ENCODE measurements at places on chromosomes 7 and 10.

DNA sequence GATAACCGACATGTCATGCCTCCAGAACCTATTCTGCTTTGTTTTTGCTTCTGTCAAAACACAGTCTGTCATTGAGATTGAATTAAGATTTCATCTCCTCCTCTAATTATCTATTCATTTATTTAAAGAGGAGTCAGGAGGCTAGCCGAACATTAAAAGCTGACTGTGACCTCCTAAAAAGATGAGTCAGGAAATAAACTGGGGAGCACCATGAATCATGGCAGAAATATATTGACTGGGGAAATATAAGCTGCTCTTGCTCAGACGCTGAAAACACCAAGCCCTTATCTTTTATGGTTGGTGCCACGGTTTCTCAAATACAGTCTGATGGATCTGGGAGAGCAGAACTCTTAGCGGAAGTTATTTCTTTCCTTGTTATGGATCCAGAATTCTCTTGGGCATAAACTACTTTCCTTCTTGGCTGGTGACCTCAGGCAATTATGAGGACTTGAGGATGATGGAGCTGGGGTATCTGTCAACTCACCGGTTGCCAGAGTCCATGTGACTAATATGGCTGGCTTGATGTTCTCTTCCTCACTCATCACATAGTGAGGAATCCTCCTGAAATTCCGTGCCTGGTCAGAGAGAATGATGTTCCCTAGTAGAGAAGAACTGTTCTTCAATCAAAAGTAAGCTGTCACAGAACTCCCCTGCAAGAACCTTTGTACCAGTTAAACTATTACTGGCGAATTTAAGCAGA is 307.6 kb upstream of the PHYHIPL start:
- DNase-seq: no peak

GRCh38 chr7:134328900-134329299 is 12.2 kb upstream of the SLC35B4 start:
- DNase-seq: no peak

- DNase-seq: no peak
Observed at GRCh38 chr7:29988424-29989256, 961 bp downstream of the SCRN1 start.

- no peak for DNase-seq
Observed at GRCh38 chr7:94087664-94088352, 83.7 kb upstream of the BET1 start.

- DNase-seq: no peak
Observed at GRCh38 chr10:74006269-74006668, 8.4 kb downstream of the VCL start.

DNA sequence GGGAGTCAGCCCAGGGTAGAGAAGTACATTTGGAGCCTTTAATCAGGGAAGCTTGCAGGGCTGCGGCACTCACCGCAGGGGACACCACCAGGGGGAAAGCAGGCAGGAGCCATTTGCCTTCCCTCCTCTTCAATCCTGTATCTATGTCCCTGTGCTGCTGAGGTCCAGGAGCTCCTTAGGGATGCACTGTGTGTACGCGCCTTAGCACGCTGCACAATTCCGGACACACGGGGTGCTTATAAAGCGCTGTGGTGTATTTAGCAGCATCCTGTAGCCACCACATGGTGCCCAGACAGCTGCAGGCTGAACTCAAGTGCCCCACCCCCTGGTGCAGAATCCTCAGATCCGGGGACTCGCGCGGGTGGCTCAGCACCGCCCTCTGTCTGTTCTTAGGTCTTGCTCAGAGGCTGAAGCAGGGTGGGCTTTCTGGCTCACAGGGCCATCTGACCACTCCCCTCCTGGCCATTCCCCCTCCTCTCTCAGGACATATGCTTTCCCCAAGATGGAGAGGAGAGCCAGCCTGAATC is 421.4 kb downstream of the SDK1 start:
- DNase-seq: no peak

DNA sequence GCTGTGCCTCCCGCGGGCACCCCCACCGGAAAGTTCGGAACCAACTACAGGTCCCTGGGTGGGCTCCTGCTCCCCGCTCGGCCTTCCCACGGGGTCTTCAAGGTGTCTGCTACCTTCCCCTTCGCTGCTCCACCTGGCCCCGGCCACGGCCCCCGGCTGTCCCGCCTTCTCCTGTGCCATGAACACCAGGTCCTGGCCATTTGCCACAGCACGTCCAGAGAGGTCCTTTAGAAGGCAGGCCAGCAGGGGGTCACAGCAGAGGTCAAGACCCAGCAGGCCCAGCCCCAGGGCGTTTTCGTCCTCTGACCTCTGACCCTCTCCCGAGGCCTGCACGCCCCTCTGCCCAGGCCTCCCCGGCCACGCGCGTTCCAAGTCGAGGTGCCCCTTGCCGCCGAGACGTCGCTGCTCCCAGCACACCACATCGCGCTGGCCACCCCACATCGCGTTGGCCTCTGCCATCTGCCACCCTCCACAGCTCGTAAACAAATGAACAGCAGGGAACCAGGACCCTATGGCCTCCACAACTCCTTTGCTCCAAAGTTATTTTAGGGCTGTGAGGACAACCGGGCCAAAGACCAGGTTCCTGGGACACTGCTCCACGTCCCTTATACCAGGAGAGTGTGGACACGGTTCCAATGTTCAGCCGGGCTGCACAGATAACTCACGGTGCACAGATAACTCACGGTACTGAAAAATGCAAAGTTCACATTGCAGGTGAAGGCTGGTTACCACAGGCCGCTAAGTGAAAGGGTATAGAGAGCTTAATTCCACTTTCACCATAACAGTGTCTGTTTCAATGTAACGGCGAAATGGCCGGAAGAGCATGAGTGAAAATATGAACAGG is 74.3 kb downstream of the CFAP46 start:
- DNase-seq: no peak

- DNase-seq: no peak
Observed at GRCh38 chr7:71323726-71324125, 191.8 kb downstream of the GALNT17 start.

GRCh38 chr10:70319183-70319582 is 35.4 kb upstream of the NPFFR1 start:
- no peak for DNase-seq

GRCh38 chr7:79282070-79282694 is 171.3 kb downstream of the MAGI2 start:
- peak; percentile 46 for DNase-seq

DNA sequence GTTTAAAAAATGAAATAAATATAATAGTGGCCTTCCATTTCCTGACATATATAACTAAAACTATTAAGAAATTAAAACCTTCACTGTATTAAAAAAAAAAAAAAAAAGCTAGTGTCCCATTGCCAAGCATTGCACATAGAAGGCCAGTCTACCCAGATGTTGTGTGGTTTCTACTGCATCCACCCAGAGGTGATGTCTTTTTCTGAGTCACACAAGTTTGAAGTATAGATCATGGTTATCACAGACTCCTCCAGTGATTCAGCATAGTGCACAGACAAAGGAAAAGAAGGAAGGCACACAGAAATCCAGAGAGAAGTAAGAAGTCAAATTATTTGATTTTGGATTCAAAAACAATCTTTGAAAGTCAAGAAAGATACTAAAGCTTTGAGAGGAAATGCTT is 429.0 kb downstream of the ETV1 start:
- DNase-seq: no peak

- DNase-seq: no peak
Observed at GRCh38 chr10:81759111-81759510, 115.9 kb upstream of the NRG3 start.

- DNase-seq: no peak
Observed at GRCh38 chr10:77692782-77693181, 55.2 kb upstream of the KCNMA1 start.

- no peak for DNase-seq
Observed at GRCh38 chr7:155821851-155822250, 9.6 kb upstream of the SHH start.

GRCh38 chr10:78211561-78212051 is 177.9 kb downstream of the RPS24 start:
- no peak for DNase-seq

DNA sequence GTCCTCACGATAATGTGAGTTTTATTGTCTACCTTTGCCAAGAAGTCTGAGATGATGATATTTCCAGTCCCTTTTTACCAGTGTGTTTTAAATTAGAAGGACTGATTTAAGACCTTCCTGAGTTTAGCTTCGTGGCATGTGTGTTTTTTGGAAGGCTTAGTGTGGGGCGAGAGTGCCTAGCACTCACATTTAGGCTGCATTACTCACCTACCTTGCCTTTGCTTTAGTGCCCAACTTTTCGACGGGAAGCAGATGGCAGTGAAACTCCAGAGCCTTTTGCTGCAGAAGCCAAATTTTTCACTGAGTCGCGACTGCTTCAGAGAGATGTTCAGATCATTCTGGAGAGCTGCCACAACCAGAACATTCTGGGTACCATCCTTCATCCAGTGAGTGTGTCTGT is 50.9 kb downstream of the SND1 start:
- DNase-seq: no peak

DNA sequence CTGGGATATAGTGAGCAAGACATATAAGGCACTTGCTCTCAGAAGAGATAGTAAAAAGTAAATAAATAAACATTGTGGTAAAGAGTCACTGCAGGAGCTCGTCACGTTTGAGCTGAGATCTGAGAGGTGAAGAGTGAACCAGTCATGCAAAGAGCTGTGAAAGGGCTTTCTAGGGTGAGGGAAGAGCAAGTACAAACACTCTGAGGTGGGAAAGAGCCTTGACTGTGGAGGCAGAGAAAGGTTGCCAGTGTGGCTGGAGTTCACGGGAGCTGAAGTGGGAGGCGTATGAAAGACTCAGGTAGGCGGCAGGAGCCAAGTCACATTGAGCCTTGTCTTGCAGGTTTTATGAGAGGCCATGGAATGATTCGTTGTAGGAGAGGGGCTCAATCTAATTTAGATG is 141.0 kb downstream of the C1GALT1 start:
- DNase-seq: no peak

- no peak for DNase-seq
Observed at GRCh38 chr7:40643664-40644063, 508.9 kb downstream of the SUGCT start.

GRCh38 chr7:17472518-17472917 is 174.1 kb downstream of the AHR start:
- no peak for DNase-seq

DNA sequence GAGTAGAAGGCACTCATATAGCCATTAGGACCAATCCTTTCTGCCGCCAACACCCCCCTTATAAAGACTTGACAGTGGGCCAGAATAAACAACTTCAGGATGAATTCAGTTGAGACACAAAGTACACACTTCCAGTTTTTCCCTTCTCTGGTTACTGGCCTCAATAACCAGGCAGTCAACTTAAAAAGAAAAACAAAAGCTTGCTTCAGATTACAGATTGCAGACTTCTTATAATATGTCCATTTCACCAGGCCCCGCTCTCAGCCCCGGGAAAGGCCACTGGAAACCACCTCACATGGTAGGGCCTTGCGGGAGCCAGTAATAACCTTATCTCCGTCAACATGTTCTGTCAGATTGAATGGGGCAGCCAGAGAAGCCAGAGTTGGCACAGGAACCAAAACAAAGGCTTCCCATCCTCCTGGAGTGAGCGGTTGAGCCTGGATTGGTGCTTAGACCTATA is 108.8 kb downstream of the EGFR start:
- DNase-seq: no peak

DNA sequence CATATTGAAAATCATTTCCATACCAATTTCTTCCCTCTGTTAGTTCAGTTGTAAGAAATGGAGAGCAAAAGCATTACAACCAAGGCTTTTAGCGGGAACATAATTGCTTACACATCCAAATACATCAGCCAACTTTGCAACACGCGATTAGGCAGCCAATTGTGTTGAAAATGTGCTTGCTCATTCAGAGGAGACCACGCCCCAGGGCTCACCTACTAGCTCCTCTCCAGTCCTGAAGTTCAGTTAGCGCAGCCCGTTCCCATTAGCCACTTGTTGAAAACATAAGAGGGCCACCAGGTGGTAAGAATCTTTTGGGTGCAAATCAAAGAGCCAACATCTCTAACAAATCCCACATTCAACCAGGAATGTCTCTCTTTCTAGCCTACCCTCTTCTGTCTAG is 213.2 kb upstream of the MDFIC start:
- DNase-seq: no peak

GRCh38 chr7:15515252-15515651 is 46.6 kb downstream of the AGMO start:
- no peak for DNase-seq

DNA sequence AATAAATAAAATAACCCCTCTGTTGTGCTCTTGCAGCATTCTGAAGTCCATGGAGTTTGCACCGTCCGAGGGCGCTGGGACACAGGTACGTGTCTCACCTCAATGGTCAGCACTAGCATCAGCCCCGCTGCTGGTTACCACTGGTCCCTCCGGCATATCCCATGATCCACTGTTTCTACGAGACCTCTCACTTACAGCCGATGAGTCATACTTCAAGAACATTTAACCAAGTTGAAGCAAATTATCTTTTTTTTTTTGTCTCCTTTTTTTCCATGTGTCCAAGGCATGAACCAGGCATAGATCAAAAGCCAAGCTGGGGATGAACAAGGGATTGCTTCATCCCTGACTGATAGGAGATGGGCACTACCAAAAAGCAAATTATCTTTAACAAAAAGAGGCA is 92.9 kb upstream of the SH2B2 start:
- no peak for DNase-seq

Data from left renal cortex interstitium (tissue), 4 donors.